ENCODE measurements at places on chromosomes 2 and 18. TPM values are rescaled to one million over a fixed set of nuclear protein-coding genes. Genes with fewer than 3 reads are reported as not detected.

COL6A3 gene
- 0.09 TPM for total RNA-seq

STARD6 gene
- not detected for total RNA-seq

CFC1 gene
- not detected for total RNA-seq

FLACC1 gene
- not detected for total RNA-seq

DRC1 gene
- total RNA-seq, result 0.29 TPM

DSG1 gene
- not detected for total RNA-seq

SPC25 gene
- 21.9 TPM for total RNA-seq

EVA1A gene
- total RNA-seq, result 12.6 TPM

ANO7 gene
- total RNA-seq, result 2.1 TPM

ZFP36L2 gene
- total RNA-seq, result 26.5 TPM

HES6 gene
- total RNA-seq, result 12.2 TPM

BCL11A gene
- total RNA-seq, result 0.04 TPM

VIT gene
- total RNA-seq, result not detected

KYNU gene
- total RNA-seq, result 304 TPM

SLC19A3 gene
- total RNA-seq, result 3.4 TPM

CYB5A gene
- total RNA-seq, result 117 TPM

ZNF892 gene
- 0.56 TPM for total RNA-seq

STK16 gene
- total RNA-seq, result 30.1 TPM

APOB gene
- total RNA-seq, result not detected

CD8B2 gene
- total RNA-seq, result not detected

EFR3B gene
- 17.9 TPM for total RNA-seq

OSR1 gene
- 9.0 TPM for total RNA-seq

C2orf80 gene
- total RNA-seq, result not detected

GALR1 gene
- not detected for total RNA-seq

M1AP gene
- total RNA-seq, result not detected

C18orf32 gene
- total RNA-seq, result 21.0 TPM

REG3A gene
- not detected for total RNA-seq

APLF gene
- 1.0 TPM for total RNA-seq

AQP12B gene
- not detected for total RNA-seq

CNTNAP5 gene
- total RNA-seq, result not detected

DPP10 gene
- not detected for total RNA-seq

UGT1A3 gene
- not detected for total RNA-seq

ALLC gene
- not detected for total RNA-seq

METTL5 gene
- total RNA-seq, result 64.8 TPM

Measured in A549 treated with DMSO at 1 μM for 4 hours (cell line).